ENCODE measurements at places on chromosomes 3 and 15.
A peak's percentile ranks its signal among the peaks of the same experiment; 100 is the strongest.

GRCh38 chr3:16136055-16136454 lies 38.4 kb upstream of the GALNT15 start:
- DNase-seq, result no peak

DNA sequence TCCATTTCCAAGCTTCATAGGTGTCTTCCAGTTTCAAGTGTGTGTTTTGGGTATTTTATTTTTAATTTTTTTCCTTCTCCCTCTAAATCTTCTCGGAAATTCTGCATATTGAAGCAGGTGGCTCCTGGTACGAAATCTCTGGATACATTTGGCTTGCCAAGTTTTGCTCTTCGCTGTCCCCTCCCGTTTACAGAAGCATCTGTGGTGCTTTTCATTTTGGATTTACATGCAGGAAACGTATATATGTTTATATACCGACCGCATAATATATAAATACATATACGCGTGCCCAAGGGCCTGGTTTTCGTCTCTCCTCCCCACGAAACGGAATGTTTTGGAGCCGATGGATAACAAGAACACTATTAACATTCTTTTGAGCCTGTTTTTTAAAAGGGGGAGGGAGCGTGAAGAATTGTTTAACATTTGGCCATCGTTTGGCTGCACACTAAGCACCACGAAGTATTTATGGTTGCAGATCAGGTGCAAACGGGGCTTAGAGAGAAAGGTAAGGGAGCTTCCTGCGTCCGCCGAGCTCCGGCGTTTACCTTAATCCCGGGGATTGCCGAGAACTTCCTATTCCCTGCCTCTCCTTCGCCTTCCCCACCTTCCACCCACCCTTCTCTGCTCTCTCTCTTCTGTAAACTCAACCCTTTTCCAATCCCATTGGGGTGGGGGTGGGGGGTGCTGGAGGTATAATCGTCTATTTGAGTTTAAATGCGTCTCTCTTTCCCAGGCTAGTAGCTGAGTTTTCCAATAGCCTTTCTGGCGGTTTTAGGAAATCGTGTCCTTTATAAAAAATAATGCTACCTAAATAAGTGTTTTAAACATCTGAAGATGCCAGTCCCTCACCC lies 1.1 kb upstream of the NLGN1 start:
- DNase-seq, result peak; percentile 42

- no peak for DNase-seq
Observed at GRCh38 chr15:33330931-33331330, 20.2 kb downstream of the RYR3 start.

- no peak for DNase-seq
Observed at GRCh38 chr3:152672320-152672649, 162.6 kb upstream of the P2RY1 start.

DNA sequence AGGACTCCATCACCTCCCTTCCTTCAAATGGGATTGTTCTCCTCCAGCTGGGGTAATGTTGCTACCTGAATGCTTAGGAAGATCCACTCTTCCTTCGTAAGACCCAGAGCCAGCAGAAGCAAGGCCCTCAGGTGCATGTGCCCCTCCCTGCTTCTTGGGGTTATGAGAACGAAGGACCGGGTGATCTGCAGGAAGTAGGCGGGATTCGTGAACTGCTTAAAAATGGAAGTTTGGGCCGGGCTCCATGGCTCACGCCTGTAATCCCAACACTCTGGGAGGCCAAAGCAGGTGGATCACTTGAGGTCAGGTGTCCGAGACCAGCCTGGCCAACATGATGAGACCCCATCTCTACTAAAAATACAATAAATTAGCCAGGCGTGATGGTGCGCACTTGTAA lies 8.0 kb downstream of the TLR9 start:
- DNase-seq, result no peak

GRCh38 chr3:41267975-41268640 lies 68.8 kb downstream of the CTNNB1 start:
- DNase-seq, result peak; percentile 92

DNA sequence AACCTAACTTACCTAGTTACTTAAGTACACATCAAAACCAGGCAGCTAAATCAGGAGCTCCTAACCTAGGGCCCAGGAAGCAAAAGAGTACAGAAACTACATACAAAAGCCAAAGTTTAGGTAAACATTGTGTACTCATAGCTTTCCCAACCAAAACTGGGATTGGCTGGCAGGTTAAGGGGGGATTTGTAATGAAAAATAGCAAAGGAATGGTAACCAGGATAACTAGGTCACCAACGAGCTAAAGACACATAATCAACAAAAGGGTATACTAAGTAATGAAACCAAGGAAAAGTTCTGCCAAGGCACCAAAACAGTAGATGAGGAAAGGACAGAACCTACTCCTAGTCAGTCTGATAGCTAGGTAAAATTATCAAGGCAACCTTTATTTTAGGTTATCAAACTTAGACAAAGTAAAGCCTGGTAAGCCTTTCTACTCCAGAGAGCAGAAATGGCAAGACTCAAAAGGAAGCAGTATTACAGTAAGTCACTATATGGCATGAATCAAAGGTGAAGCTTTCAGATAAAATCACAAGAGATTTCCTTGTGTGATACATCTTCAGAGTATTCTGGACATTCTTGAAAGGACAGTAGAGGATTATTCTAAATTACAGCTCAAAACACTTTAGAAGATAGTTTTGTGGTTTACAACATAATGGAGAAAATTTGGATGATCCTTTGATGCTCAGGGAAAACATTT lies 10.2 kb downstream of the TRA2B start:
- no peak for DNase-seq
